HuH-7.5 (cell line): ENCODE measurements at places on chromosomes 11 and 22.

GRCh38 chr11:122863704-122864326, 18.7 kb upstream of the JHY start:
- no peak for DNase-seq

- DNase-seq, result no peak
Measured at GRCh38 chr11:132821014-132821413, 711.3 kb downstream of the OPCML start.

DNA sequence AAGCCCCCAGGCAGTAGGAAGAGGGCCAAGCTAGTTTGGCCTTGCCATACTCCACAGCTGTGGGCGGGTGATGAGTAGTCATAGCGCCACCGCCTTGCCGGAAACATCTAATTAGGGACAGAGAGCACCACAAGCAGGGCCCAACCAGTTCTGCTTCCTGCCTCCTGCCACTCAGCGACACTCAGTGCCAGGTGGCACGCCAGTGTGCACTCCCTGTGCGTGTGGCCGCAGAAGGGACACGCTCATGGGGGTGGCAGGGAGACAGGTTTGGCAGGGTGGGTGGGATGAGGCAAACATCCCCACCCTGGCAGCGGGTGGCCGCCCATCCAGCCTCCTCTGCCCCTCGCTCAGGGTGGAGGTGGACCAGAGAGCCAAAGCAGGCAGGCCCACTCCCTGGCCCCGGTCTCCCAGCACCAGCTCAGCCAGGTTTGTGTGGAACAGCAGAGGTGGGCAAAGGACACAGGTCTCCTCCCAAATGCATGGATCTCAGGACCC, 4.9 kb downstream of the OVOL1 start:
- no peak for DNase-seq

GRCh38 chr11:45104790-45105084, 41.7 kb upstream of the PRDM11 start:
- no peak for DNase-seq

DNA sequence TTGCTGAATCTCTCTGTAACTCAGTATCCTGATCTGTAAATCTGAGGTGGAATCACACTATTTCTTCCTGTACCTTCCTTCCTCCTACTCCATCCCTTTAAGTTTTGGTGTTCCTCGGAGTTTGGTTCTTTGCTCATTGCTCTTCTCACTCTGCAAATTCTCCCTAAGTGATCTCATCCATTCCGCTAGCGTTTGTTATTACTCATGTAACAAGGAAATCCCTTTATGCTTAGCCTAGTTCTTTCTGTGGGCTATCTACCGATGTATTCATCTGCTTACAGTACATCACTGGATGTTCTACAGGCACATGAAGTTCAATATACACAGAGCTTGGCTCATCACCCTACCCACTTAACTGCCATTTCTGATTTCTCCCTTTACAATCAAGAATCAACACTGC, 1.6 kb upstream of the CEP295 start:
- no peak for DNase-seq

GRCh38 chr11:94956963-94957362, 16.4 kb downstream of the CWC15 start:
- no peak for DNase-seq

- no peak for DNase-seq
Measured at GRCh38 chr11:96065379-96065778, 141.5 kb upstream of the MTMR2 start.

DNA sequence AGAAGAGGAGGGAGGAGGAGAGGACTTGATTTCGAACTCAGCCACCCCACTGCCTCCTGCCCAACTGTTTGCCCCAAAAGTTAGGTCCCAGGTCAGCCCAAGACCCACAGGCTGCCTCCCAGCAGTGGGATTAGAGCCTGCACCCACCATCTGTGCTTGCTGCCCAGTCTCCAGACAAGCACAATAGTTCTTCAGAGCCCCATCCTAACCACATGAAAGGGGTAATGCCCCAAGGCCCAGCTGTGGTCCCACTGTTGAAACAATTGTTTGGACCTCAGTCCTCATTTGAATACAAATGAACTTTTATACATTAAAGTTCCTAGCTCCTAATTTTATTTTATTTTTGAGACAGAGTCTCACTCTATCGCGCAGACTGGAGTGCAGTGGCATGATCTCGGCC, 5.4 kb upstream of the VPS51 start:
- no peak for DNase-seq

DNA sequence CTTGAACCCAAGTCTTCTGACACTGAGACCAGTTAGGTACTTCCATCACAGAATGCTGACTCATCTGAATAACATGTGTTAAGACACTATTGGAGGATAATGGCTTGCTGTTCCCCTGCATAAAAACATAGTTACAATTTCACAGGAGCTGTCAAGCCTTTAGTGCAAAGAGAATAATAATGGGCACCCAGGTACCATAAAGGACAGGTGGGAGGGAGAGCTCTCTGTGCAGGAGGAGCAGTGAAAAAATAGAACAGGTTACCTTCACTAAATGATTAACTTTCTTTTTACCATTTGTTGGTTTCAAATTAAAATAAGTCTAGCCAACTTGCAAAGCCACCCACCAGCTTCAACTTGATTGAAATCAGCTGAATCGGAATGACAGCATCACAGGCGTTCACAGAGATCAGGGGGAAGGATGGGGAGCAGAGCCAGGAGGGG, 173.2 kb downstream of the DSCAML1 start:
- DNase-seq, result no peak

GRCh38 chr11:37171451-37171850, 573.4 kb upstream of the RAG2 start:
- DNase-seq, result no peak

GRCh38 chr22:36988075-36988832, 31.0 kb downstream of the TST start:
- DNase-seq, result no peak

GRCh38 chr22:36330655-36331305, 57.0 kb downstream of the MYH9 start:
- DNase-seq, result no peak

DNA sequence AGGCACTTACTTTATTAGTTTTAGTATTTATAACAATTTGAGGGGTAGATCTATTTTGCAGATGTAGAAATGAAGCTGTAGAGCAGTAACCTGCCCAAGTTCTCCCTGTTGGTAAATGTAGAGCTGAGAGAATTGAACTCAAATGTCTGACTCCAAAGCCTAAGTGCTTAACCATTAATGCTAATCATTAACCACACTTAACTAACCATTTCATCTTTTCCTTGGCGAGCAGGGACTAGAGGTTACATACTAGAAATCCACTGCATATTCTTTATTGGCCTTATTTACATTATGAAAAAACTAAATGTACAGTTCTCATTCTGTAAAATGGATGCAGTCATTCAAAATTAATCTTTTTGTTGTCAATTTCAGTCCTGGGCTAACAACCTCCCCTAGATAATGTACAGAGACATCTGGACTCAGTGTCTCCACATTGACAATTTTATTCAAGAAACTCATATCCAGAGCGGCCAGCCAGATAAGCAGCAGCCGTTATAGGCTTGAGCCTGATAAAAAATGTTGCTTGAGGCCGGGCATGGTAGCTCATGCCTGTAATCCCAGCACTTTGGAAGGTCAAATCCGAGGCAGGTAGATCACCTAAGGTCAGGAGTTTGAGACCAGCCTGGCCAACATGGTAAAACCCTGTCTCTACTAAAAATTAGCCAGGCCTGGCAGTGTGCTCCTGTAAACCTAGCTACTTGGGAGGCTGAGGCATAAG, 76.7 kb upstream of the PICALM start:
- DNase-seq, result no peak

GRCh38 chr22:31341386-31342088, 4.6 kb downstream of the PATZ1 start:
- DNase-seq, result no peak

DNA sequence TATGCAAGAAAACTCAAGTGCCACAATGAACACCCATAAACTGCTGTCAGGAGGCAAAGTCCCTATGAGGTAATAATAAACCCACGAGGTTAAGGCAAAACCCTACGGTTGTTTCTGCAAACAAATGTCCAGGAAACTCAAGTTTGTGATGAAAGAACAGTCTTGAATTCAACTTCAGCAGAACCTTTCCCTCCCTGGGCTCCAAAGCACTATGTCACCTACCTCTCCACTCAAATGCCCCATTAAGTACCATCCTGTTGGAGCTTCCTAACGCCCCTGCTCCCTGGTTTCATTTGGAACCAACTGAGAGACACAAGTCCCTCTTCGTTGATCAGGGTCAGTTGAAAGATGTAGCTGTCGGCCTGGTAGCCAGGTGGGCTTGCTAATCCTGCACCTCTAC, 2.6 kb upstream of the C11orf91 start:
- no peak for DNase-seq

DNA sequence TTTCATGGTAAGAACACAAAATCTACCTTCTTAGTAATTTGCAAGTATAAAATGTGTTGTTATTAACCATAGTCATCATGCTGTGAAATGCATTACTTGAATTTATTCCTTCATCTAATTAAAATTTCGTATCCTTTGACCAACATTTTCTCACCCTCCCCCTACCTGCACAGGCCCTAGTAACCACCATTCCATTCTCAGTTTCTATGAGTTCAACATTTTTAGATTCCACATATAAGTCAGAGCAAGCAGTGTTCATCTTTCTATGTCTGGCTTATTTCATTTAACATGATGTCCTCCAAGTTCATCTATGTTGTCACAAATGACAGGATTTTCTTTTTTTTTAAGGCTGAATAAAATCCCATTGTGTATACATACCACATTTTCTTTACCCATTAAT, 43.5 kb upstream of the CCDC179 start:
- DNase-seq, result no peak

- DNase-seq, result no peak
Measured at GRCh38 chr11:131629925-131630540, 259.6 kb downstream of the NTM start.

DNA sequence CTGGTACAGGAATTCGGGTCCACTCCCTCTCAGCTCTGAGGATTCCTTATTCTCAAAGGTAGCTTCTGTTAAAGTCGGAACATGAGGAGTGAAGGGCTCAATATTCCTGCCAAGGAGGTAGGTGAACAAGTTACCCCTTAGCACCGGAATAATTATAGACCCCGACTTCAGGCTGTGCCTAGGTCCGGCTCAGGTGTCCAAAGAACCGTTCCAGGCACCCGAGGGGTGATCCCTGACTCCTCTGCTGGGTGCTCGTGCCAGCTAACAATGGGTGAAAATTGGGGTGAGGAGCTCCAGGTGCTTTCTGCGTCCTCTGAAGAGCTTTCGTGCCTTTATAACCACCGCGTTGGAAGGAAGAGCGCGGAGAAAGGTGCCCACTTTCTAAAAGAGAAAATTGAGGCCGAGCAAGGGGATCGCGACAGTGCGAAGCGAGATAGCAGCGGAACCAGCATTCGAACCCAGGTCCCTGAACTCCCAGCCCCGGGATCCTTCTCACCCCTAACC, 393 bp downstream of the CYB561A3 start:
- no peak for DNase-seq

DNA sequence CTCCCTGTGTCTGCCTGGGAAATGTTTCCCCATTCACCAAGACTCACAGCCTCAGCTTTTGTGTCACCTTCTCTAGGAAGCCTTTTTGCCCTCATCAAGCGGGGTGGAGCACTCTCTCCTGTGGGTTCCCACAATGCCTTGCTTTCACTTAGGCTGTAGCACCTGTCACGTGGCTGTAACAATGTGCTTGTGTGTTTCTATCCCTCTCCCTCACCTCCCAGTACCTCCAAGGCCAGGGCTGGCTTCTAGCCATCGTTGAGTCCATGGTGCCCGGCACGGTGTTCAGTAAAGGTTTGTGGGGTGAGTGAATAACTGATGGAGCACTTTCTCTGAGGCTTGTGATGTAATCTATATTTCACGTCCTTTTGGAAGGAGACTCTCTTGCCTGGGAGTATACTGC, 153.2 kb downstream of the TTC17 start:
- no peak for DNase-seq

- DNase-seq, result no peak
Measured at GRCh38 chr22:49786976-49787706, 40.5 kb downstream of the BRD1 start.

DNA sequence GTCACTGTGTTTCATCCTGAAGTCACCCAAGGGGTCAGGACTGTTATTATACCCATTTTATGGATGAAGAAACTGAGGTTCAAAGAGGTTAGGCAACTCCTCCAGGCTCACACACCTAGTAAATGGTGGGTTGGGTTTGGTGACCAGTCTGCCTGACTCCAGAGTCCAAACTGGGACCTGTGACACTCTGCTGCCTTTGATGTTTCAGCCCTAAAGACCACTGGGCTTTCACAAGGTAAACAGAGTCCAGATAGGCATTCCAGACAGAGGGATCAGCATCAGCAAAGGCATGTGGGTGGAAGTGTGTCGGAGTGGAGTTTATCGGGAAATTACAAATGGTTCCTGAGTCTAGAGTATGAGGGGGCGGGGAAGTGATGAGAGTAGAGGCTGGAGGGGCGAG, 38.5 kb downstream of the MICAL2 start:
- no peak for DNase-seq

DNA sequence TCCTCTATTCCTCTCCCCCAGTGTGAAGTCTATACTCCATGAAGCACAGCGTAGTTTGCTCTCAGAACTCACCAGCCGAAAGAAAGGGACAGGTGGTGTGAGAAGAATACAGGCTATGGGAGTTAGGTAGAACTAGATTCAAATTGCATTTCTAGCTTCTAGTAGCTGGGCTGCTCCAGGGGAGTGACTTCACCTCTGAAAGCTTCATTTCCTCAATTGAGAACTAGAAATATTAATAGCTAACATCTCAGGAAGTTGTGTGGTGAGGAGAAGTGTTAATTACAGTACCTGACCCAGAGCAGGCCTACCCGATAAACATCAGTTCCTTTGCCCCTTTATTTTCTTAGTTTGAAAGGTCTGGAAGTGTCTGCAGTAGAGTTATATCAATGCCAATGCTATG, 484.7 kb upstream of the TENM4 start:
- DNase-seq, result no peak

DNA sequence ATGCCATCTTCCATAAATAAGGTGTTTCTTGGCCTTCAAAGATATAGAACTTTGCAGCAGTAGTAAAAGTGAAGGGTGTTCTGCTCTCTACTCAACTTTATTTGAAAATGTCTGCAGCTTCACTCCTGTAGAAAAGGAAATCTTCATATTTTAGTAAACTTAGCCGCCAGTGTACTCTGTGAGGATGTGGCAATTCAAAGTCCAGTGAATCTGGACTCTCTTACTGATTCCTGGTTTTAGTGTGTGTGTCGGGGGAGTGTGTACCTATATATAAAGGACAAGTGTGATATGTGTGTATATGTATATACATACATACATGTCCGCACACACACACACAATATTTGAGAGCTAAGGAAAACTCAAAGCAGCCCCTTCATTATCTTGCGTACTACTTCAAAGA, 134.3 kb upstream of the LDLRAD3 start:
- no peak for DNase-seq

- DNase-seq, result no peak
Measured at GRCh38 chr11:9529334-9529650, 44.2 kb upstream of the WEE1 start.

- peak; percentile 39 for DNase-seq
Measured at GRCh38 chr11:56948991-56949515, 39.7 kb upstream of the OR5AK2 start.
